ENCODE measurements at places on chromosomes 3 and 15. TPM values are rescaled to one million over a fixed set of nuclear protein-coding genes. Genes with fewer than 3 reads are reported as not detected.

DNA sequence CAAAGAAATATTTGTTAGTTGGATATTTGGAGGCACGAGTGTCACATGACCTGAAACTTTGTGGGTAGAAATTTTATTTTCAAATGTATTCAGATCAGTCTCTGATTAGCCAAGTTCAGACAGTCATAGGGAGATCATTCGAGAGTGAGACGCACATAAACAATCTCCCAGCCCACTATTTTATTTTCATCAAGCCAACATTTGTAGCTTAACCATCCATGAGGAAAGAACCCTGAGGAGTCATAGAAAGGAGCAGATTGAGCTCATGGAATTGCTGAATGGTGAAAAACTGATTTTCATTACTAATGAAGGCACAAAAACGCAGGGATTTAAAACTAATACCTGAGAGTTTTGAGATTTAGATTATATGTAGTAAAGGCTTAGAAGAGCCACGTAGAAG, 548.7 kb downstream of the NSUN3 start:
- DNase-seq = no peak

GRCh38 chr15:53534105-53534839, 225.2 kb downstream of the WDR72 start:
- DNase-seq = no peak

- DNase-seq = no peak
Observed at GRCh38 chr3:28125342-28125741, 116.1 kb upstream of the CMC1 start.

GOLGA8Q gene
- total RNA-seq = 0.85 TPM

HOMER2 gene
- total RNA-seq = 1.7 TPM

IGSF10 gene
- total RNA-seq = 0.05 TPM

IL17RD gene
- 0.51 TPM for total RNA-seq

GRCh38 chr15:32096916-32097617, 66.8 kb downstream of the CHRNA7 start:
- no peak for DNase-seq

GJD2 gene
- not detected for total RNA-seq

HYKK gene
- total RNA-seq = 1.8 TPM

CHRM5 gene
- total RNA-seq = not detected

- no peak for DNase-seq
Observed at GRCh38 chr15:91488452-91488851, 365.1 kb upstream of the SLCO3A1 start.

DNA sequence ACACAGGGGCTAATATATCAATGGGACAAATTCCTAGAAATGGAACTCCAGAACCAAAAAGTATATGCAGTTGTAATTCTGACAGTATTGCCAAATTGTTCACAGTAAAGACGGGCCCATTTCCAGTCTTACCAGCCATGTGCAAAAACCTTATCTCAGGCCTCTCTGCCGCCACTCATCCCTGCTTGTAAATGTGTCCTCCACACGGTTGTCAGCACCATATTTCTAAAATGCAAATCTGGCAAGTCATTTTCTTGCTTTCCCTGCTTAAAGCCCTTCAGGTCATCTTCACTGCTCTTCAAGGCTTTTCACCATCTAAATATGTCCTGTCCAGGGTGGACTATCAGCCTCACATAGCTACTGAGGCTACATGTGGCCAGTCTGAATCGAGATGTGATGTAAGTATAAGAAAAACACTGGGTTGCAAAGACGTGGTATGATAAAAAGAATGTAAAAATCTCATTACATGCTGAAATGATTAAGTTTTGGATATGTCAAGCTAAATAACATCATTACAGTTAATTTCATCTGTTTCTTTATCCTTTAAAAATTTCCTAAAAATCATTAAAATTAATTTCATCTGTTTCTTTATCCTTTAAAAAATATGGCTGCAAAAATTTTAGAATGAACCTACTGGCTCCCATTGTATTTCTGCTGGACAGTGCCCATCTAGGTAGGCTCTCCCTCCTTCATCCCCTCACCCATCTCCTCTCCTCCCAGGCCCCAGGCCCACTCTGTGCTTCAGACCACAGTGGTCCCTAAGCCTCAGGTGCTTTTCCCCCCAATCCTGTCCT, 980 bp downstream of the PARP9 start:
- no peak for DNase-seq

DNA sequence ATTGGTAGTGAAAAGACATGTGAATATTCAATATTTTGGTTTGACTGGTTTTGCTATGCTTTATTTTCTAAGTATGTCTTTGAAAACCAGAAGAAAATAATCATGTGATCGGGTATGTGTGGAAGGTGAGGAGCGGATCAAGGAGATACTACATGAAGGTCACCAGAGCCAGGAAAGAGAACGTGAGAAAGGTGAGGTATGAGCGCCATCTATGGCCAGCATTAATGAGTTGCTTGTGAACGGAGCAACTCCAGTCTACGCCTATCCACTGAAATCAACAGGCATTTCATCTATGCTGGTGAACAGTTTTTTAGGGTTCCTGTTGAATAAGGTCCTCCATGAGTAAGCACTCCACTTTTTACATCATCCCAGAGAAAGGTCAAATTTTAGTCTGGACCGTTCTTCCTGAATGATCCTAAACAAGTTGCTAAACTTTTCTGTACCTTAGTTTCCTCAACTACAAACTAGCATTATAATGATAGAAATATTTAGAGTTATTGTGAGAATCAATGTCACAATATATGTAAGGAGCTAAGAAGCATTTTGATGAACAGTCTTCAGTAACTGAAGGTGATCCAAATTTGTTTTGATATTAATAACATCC, 1435.2 kb upstream of the CADM2 start:
- DNase-seq = peak; percentile 29

SLC51B gene
- total RNA-seq = not detected

- no peak for DNase-seq
Observed at GRCh38 chr15:39478996-39479395, 101.9 kb upstream of the THBS1 start.

EFCC1 gene
- total RNA-seq = 12.1 TPM

STARD9 gene
- total RNA-seq = 35.4 TPM

GHSR gene
- total RNA-seq = not detected

ANKRD28 gene
- 108 TPM for total RNA-seq

Measured in dermis blood vessel endothelial cell (primary cell).